ENCODE measurements at places on chromosomes 4 and X.

GRCh38 chr4:74968456-74969164, 35.7 kb downstream of the PARM1 start:
- DNase-seq: no peak

- no peak for DNase-seq
Observed at GRCh38 chr4:152763796-152764195, 15.7 kb downstream of the TIGD4 start.

DNA sequence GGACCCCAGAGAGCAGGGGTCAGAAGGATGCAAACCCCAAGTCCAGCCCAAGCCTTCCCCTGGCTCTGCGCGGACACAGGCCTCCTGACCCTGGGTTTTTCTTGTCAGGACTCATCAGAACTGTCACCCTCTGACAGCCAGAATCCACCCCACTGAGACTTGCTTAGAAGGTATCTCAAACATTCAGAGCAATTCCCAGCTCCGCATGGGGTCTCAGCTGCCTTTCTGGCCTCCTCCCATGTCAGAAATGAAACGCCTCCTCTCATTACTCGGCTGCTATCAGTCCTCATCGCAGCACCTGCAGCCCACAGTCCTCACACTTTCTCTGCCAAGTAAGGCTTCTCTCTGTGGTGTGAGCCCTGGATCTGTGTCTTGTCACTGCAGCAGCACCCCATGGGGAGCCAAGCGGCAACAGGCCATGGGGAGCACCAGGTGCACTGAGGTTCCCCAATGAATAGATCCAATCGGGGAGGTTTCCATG, 97.8 kb downstream of the WFS1 start:
- no peak for DNase-seq

DNA sequence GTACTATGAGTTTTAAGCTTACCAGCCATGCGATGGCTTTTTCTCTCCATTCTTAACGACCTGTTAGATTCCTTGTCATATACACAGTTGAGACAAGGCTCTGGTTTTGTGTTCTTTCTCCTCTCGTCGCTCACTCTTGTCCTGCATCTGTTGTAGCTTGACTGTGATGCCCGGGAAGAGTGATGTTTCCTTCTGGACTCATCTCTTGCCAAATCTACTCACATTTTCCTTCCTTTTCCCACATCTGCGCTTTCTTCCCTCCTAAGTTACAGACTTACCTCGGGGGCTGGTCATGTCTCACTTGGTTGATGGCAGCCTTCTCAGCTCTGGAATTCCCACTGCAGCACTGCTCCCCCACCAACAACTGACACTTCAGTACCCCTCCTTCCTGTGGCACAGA, 4.8 kb upstream of the MAP7D3 start:
- DNase-seq: no peak

DNA sequence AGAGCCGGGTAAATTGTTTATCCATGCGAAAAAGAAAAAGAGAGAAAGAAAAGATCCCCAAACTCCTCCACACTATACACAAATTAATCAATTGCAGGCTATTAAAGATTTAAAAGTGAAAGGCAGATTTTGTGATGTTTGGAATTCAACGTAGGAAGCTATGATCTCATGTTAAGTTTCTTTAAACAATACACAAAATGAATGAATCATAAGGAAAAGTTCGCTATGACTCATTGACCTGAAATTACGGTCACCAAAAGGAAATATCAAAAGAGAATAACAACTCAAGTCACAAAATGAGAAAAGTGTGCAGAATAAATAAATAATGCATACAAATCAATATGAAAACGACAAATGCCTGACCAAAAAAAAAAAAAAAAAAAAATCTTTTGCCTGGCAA, 28.6 kb downstream of the CLNK start:
- no peak for DNase-seq

- DNase-seq: no peak
Observed at GRCh38 chr4:48470137-48470536, 13.0 kb upstream of the SLC10A4 start.

DNA sequence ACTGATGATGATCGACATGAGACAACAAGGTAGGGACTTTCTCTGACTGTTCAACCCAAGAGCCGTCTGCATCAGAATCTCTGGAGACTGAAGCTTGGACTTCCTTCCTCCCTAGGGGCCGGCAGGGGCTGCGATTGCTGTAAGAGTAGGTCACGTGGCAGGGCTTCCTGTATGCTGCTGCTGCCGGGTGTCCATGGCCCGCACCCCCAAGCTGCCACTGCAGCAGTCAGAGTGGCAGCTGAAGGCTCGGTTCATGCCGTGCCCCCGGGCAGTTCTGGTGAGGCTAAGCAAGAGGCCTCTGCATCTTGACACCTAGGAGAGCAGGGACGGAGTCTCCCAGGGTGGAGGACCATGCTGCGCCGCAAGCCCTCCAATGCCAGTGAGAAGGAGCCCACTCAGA, at the start of gene SASH3:
Gene SASH3, plus strand, starts transcription at position 203 of the 400 bp plus-strand sequence. Its CDS starts 149 bp downstream, at position 352.
- no peak for DNase-seq

DNA sequence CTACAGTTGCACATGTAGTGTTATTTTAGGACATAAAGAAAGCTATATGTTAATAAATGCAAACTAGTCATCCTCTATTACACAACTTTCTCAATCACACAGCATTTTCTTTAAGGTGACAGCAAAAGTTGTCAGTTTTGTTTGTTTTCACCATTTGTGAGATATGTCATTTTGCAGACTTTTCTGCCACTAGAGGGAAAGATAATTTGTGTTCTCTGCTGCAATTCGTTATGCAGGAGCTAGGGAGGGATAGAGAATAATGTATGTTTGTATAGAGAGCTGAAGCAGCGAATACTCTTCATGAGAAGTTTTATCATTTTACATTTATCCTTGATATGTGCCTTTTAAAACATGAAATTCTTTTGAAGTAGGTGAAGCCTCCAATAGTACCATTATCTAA, 670.6 kb upstream of the ATOH1 start:
- DNase-seq: no peak

GRCh38 chr4:119647558-119647957, 19.0 kb upstream of the PDE5A start:
- no peak for DNase-seq

GRCh38 chrX:46831765-46832327, 5.0 kb upstream of the RP2 start:
- no peak for DNase-seq

- DNase-seq: no peak
Observed at GRCh38 chrX:71184803-71185495, 38.1 kb upstream of the GJB1 start.

GRCh38 chr4:89700766-89701423, 136.1 kb downstream of the SNCA start:
- no peak for DNase-seq

- no peak for DNase-seq
Observed at GRCh38 chrX:137426695-137427425, 139.1 kb upstream of the ZIC3 start.

- DNase-seq: no peak
Observed at GRCh38 chrX:100076031-100076430, 334.0 kb downstream of the PCDH19 start.

- DNase-seq: no peak
Observed at GRCh38 chr4:163196926-163197480, 30.3 kb upstream of the NAF1 start.
